ENCODE measurements at places on chromosomes 16 and 17.

DNA sequence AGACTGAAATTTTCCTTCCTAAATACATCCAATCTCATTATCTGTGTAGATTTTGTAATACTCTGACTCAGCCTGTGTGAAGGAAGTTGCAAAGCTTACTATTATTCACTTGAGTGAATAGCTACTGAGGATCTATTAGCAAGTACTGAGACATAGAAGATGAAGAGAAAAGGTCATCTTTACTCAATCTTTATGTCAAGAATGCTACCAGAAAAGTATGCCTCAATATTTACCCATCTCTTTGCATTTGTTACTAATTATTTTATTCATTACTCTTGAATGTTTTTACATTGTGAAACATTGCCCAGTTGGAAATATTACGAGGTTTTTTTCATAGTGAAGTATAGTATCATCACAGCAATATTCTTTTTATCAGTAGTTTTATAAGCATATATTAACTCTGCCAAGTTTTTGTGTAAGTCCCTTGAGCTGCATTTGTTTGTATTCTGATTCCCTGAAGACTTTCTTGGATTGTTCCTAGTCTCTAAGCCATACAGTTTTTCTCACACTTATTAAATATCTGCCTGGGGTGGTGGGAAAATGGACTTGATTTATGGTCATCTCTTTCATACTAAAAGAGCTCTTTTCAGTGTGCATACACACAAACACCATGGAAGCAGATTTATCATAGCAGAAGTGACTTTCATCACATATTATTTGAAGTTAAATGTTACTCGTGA lies 110.4 kb downstream of the MRTFB start:
- no peak overlapping the region for H3K4me3 ChIP-seq
- H3K4me1 ChIP-seq: no peaks in the 10 kb centered on the region
- H3K27me3 ChIP-seq: no peaks in the 10 kb centered on the region
- H3K36me3 ChIP-seq: no peaks in the 10 kb centered on the region

DNA sequence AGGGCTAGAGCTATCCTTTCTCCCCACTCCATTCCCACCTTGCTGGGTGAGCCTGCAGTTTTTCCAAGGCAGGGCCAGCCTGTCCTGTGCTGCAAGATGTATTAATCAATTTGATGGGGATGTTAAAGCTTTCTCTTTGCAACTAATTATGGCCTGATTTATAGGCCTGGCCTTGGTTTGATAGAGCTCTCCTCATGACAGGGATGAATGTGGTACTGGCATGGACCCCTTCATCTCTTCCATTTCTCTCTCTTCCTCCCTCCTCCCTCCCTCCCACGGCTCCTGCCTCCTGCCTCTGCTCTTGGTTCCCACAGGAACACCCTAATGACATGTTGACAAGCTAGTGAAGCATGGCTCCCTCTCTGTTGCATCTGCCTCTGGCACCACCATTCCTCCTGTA lies 47.2 kb upstream of the SKAP1 start:
- H3K4me3 ChIP-seq: no peak overlapping the region
- DNase-seq: no peak
- H3K27me3 ChIP-seq: no peaks in the 10 kb centered on the region
- no peaks in the 10 kb centered on the region for H3K4me1 ChIP-seq
- H3K36me3 ChIP-seq: no peaks in the 10 kb centered on the region

- peak; percentile 85 for DNase-seq
- no peaks in the 10 kb centered on the region for H3K36me3 ChIP-seq
- H3K27me3 ChIP-seq: no peaks in the 10 kb centered on the region
- peak overlapping the region; percentile 46 for H3K4me3 ChIP-seq
These were observed 21.4 kb downstream of the EMP2 start for GRCh38 chr16:10558746-10559641.

GRCh38 chr17:64355536-64356303 lies 34.9 kb downstream of the PECAM1 start:
- H3K4me3 ChIP-seq: no peak overlapping the region
- no peak for DNase-seq
- no peak overlapping the region for H3K27ac ChIP-seq
- no peaks in the 10 kb centered on the region for H3K36me3 ChIP-seq
- no peaks in the 10 kb centered on the region for H3K4me1 ChIP-seq

GRCh38 chr17:42422958-42423712 lies at the start of gene CAVIN1:
Gene CAVIN1, minus strand, starts transcription at chr17:42423256. Its CDS starts 159 bp downstream, at chr17:42423097.
- peak within 1 kb of the TSS; percentile 99 for H3K4me3 ChIP-seq
- no peaks in the 10 kb centered on the region for H3K36me3 ChIP-seq
- peaks cover 39% of the 10 kb centered on the region for H3K4me1 ChIP-seq
- peak; percentile 100 for DNase-seq
- no peaks in the 10 kb centered on the region for H3K27me3 ChIP-seq

DNA sequence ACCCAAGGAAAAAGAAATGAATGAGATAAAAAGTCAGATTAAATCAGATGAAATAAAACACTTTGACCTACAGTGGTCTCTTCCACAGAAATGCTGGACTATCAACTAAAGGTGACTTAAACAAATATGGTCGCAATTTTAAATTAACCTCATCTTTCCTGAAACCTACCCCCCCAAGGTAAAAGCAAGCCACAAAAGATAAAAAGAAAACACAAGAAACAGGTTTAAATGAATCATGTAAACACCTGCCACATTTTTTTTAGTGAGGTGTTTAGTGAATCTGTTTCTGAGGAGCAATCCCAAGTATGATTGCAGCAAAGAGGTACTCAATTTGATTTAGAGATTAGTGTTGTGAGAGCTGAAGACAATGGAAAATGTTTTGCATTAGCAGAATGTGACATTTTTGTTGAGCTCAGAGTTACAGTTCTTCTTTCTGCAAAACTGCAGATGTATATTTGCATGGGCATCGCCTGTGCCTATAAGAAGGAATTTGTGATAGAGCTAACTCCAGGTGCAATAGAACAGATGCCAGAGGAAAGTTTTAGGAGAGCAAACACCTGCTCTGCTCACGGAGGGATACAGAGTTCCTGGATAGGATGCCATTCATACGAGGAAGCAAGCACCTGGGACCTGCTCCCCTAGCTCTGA lies 3.4 kb upstream of the MMD start:
- no peaks in the 10 kb centered on the region for H3K36me3 ChIP-seq
- no peak for DNase-seq
- H3K27me3 ChIP-seq: peaks cover 19% of the 10 kb centered on the region
- H3K4me3 ChIP-seq: no peak overlapping the region
- H3K27ac ChIP-seq: no peak overlapping the region

DNA sequence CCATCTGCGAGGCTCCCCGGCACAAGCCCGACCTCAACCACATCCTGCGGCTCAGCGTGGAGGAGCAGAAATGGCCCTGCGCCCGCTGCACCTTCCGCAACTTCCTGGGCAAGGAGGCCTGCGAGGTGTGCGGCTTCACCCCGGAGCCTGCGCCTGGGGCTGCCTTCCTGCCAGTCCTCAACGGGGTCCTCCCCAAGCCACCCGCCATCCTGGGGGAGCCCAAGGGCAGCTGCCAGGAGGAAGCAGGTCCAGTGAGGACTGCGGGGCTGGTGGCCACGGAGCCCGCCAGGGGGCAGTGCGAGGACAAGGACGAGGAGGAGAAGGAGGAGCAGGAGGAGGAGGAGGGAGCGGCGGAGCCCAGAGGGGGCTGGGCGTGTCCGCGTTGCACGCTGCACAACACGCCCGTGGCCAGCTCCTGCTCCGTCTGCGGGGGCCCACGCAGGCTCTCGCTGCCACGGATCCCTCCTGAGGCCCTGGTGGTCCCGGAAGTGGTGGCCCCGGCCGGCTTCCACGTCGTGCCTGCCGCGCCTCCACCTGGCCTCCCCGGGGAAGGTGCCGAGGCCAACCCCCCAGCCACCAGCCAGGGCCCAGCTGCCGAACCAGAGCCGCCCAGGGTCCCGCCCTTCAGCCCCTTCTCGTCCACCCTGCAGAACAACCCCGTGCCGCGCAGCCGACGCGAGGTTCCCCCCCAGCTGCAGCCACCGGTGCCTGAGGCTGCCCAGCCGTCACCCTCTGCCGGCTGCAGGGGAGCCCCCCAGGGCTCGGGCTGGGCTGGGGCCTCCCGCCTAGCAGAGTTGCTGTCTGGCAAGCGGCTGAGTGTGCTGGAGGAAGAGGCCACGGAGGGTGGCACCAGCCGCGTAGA lies 13.1 kb upstream of the PRR35 start:
- no peak overlapping the region for H3K4me3 ChIP-seq
- peaks cover 10% of the 10 kb centered on the region for H3K36me3 ChIP-seq
- DNase-seq: peak; percentile 45
- H3K27me3 ChIP-seq: no peaks in the 10 kb centered on the region
- H3K27ac ChIP-seq: no peak overlapping the region

DNA sequence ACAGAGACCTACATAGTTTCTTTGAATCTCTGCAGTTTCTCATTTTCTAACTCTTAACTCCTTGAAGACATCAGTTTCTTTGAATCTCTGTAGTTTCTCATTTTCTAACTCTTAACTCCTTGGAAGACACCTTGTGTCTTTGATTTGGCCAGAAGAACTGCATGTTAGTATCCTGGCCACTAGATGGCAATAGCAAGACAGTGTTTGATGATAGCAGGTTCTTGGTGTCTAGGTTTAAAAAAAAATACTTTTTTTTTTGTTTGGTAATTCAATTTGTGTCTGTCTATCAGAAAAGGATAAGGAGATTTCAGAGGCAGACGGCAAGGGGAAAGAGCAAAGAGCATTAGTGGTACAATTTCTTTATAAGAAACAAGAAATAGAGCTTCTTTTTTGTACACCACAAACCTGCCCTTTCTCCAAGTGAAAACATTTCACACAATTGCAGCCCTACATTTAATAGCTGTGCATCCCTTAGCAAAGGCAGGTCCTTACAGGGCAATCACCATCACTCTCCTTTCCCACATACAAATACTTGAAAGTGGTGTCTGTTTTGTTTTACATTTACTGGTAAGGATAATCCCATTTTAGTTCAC lies 1324.9 kb upstream of the CDH8 start:
- H3K36me3 ChIP-seq: no peaks in the 10 kb centered on the region
- no peak overlapping the region for H3K27ac ChIP-seq
- DNase-seq: no peak

DNA sequence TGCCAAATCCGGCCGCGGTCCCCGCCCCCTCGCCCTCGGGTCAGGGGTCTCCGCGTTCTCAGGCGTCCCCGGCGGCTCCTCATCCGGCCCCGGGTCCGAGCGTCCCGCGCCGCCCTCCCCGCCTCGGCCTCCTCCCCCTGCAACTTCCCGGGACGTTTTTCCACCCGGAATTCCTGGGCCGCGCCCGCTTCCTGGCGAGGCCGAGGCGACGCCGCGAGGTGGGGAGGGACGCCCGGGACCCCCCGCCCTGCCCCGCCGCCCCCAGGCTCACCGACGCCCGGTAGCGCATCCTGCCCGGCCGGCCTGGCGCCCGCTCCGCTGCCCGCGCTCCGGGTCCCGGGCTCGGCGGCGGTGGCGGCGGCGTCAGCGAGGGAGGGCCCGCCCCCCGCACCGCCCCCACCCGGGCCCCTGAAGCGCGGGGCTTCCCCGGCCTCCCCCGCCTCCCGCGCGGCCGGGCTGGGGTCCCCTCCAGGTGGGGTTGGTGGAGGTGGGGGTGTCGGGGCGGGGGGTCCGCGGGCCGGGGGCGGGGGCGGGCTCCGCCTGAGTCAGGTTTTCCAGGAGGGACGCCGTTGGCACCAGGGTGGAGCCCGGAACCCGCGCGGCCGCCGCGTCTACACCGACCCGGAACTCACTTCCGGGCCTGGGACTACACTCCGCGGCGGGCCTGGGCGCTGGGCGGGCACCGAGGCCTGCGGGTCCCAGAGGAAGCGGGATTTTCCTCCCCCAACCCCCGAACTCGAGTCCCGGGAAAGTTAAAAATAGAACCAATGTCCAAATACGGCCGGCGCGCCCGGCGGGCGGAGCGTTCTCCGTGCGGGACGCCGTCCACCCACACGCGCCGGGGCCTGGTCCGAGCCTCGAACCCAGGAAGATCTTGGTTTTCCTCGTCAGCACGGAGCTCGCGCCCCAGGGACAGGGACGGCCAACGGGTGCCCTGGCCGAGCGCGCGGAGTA lies 6.8 kb downstream of the MYO1C start:
- peak; percentile 89 for DNase-seq
- peaks cover 35% of the 10 kb centered on the region for H3K36me3 ChIP-seq
- no peaks in the 10 kb centered on the region for H3K27me3 ChIP-seq
- peak overlapping the region; percentile 99 for H3K27ac ChIP-seq
- H3K4me3 ChIP-seq: peak overlapping the region; percentile 84

DNA sequence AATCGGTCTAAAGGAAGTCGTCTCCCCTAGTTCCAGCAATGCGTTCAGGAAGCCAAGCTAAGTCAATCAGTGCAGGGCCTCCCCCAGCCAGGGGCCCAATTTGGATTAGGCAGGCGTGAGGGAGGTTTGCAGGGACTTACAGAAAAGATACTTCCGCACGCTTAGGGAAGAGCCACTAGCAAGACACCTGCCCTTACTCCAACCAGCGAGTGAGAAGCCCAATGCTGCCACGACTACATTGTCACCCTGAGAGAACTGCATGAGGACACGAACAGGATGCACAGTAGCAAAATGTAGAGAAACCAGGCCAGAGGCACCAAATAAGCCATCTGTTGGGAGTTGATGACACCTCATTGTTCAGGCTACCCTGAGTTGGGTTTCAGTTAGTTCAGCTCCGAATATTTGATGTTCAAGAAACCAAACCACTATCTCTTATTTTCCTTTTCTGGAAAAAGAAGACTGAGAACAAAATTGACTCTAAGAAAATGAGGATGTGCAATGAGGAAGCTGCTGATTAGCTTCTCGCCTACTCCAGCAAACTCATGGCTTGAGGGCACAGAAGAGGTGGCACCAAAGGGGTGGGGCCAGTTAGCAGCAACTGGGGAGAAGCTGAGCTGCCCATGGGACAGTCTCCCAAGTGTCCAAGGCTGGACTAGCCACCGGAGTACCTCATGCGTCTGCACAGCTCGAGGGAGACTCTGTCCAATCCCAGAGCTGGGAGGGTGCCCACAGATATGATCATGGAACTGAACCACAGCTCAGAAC lies 29.3 kb downstream of the TK2 start:
- peak overlapping the region; percentile 54 for H3K27ac ChIP-seq
- H3K27me3 ChIP-seq: no peaks in the 10 kb centered on the region
- H3K4me3 ChIP-seq: no peak overlapping the region
- no peak for DNase-seq
- H3K4me1 ChIP-seq: peaks cover 60% of the 10 kb centered on the region
- H3K36me3 ChIP-seq: peaks cover 50% of the 10 kb centered on the region

Data from tibial artery (tissue), 4 donors.